ENCODE measurements at places on chromosomes 16 and 17.
A peak's percentile ranks its signal among the peaks of the same experiment; 100 is the strongest.

DNA sequence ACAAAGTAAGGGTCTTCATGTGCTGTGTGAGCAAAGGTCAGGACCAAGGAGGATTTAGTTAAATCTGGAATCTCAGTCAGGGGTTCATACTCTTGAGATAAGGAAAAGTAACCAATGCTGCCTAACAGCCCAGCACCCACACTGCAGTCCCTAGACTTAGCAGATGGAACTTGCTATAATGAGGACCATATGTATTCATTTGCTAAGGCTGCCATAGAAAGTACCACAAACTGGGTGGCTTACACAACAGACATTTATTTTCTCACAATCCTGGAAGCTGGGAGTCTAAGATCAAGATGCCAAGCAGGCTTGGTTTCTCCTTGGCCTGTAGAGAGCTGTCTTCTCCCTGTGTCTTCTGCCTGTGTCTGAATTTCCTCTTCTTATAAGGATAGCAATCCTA, 20.8 kb downstream of the ZP2 start:
- no peak for DNase-seq

GRCh38 chr17:33593991-33594390, 300.9 kb upstream of the ASIC2 start:
- DNase-seq = no peak

GRCh38 chr17:7444682-7445618, at the start of gene CHRNB1:
Gene CHRNB1, plus strand, starts transcription at chr17:7445061. Its CDS starts 67 bp downstream, at chr17:7445128.
- peak; percentile 13 for DNase-seq

DNA sequence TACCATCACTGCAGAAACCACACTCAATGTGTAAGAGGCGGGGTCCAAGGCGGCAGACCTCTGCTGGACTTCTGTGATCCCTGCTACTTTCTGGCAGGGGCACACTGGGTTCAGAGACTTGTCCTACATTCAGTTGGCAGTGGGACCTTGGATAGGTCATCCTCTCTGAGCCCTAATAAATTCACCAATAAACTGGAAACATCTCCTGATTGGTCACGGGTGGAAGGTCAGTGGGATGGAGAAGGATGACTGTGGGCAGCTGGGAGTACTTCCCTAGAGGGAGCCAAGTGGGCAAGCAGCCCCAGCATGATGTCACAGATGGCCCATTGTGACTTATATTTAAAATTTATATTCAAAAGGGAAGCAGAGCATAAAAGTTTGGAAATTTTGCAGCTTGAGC, 49.7 kb downstream of the RNF112 start:
- no peak for DNase-seq

GRCh38 chr17:51032850-51033249, 87.8 kb downstream of the SPAG9 start:
- DNase-seq = no peak

GRCh38 chr16:69270395-69270794, 40.8 kb upstream of the VPS4A start:
- no peak for DNase-seq

GRCh38 chr16:87542531-87543102, 49.8 kb upstream of the ZCCHC14 start:
- DNase-seq = no peak

GRCh38 chr17:59413014-59413766, 81.7 kb downstream of the YPEL2 start:
- no peak for DNase-seq

DNA sequence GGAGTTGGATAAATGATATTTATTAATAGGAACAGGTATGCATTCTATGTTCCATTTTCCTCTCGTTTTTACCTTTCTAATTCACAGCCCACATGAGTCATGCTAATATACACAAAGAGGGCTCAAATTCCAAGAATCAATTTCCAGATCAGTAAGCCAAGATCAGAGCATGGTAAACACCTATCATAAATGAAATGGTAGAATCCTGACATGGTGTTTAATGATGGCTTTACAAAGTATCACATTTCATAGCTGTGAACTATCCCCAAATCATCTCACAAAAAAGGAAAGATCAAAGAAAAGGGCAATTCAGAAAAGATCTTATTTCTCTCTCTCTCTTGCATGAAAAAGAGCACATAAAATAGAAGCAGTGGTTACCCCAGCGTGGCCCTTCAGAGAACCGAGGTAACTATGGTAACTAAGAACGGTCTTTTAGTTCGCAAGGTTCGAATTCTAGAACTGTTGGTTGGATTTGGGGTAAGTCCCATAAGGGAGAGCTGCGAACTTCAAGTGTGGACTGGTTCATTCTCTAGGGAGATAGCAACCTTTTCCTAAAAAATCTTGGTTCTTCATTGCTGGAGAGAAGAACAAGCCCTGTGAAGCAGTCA, 73.0 kb downstream of the MARCHF10 start:
- no peak for DNase-seq

DNA sequence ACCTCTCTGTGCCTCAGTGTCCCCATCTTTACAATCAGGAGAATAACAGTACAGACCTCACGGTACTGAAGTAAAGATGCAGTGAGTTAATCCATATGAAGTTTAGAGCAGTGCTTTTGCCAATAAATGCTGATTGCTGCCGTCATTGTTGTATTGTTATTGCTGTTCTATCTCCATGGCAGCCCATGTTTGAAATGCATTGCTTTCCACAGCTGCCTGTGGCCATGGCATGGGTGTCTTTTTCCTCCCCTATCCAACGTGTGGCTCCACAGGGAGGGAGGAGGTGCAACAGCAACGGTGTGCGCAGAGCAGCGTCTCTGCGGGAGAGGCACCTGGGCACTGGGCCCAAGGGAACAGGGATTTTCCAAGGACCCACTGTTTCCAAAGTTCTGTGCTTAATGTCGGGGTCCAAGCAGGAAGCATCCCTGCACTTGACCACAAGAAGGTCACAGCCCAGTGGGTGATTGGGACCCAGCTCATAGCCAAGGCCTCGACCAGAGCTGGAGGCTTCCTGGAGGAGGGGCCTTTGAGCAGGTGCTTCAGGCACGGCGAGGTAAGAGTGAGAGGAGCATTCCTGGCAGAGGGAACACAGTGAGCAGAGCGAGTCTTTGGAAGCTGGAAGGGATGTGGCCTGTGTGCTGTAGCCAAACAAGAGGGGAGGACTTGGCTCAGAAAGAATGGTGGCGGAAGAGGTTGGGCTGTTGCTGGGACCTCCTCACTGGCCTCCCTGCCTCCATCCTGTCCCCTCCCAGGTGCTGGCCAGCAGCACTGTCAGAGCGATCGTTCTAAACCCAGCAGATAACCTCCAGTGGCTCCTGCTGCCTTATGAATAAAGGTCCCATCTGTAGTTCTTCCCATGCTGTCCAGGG, 3.9 kb downstream of the RAI1 start:
- DNase-seq = no peak

DNA sequence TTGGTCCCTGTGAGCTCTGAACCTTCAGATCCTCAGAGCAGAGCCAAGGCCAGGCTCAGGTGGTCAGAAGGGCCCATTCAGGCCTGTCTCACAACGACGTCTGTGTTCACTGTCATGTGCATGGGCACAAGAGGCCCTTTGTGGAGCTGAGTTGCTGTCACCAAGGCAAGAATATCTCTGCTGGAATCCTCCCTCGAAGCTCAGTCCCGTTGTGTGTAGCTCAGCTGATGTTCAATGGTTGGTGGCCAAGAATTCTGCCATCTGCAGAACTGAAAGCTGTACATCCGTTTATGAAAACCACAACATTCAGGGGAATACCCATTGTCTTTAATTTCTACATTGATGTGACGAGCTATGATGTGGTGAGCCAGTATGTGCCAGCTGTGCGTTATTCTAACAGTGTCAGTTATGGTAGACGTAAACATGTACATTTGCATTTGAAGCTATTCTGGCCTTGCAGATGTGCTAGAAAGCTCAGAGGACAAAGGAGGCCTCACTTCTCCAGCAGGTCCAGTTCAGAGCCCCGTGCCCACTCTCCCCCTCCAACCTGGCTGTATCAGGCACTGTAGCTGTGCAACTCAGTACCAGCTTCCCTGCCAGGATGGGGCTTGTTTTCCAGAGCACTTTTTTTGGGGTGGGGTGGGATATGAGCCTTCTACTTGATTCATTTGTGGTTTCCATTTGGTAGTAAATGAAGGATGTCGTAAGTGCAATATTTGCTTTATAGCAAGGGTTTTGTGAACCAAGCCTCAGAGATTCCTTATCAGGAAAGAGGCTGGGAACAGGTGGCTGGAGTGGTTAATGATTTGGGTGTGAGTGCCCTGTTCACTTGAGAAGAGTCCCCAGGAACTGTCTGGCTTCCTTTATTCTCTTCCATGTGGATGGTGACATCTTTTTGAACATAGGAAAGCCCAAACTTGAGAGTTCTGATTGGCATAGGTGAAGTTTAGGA, 56.1 kb downstream of the B9D1 start:
- peak; percentile 76 for DNase-seq

- peak; percentile 52 for DNase-seq
Observed at GRCh38 chr17:40531051-40531991, 29.9 kb upstream of the TNS4 start.

DNA sequence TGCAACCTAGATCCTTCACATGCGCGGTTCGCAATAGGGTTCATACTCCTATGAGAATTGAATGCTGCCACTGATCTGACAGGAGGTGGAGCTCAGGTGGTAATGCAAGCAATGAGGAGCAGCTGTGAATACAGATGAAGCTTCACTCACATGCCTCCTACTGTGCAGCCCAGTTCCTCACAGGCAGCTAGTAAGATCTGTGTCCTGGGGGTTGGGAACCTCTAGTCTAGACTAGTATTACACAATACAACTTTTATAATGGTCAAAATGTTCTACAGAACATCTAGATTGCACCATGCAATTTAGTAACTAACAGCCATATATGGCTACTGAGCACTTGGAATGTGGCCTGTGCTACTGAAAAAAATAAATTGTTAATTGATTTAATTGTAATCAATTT, 26.7 kb downstream of the ABCA5 start:
- no peak for DNase-seq
